Natural killer cell (primary cell): ENCODE measurements at places on chromosomes 6 and 20. TPM values are rescaled to one million over a fixed set of nuclear protein-coding genes. Genes with fewer than 3 reads are reported as not detected.

DNA sequence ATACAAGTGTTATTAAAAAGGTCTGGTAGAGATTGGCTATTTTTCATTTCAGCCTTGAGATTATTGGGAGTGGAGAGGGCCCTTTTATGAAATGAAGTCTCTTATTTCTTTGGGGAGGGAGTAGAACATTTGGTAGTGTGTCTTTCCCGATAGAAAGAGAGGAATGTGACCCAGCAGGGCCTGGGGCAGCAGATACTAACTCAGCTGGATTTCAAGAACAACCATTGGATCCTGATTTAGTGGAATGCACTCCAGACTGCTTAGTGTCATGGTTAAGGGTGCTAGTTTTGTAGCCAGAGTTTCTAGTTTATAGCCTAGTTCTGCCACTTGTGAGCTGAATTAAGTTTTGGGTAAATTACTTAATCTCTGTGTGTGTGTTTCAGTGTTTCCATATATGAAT, 18.4 kb upstream of the FLRT3 start:
- DNase-seq, result no peak

DNA sequence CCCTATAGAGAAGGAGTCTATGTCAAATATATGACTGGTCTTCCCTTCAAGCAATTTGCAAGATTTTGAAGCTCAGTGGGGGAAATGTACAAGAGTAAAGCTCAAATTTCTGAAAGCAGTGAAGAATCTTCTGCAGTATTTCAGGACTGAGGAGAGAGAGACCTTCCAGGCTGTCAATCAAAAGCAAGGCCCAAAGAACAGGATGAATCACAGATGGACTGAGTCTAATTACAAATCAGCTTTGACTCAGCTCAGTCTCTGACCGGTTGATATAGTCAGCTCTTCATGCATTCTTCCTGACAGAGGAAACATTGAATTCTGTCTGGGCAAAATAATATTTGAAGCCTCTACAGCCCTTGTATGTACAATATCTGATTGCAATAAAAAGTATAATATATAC, 7.7 kb upstream of the HTR1B start:
- no peak for DNase-seq

Gene HMGN4
- total RNA-seq, result 55.7 TPM

Gene L3MBTL1
- total RNA-seq, result 17.0 TPM

- DNase-seq, result no peak
These were observed 10.7 kb downstream of the HLA-A start for GRCh38 chr6:29953001-29953441.

Gene BPIFB4
- not detected for total RNA-seq

DNA sequence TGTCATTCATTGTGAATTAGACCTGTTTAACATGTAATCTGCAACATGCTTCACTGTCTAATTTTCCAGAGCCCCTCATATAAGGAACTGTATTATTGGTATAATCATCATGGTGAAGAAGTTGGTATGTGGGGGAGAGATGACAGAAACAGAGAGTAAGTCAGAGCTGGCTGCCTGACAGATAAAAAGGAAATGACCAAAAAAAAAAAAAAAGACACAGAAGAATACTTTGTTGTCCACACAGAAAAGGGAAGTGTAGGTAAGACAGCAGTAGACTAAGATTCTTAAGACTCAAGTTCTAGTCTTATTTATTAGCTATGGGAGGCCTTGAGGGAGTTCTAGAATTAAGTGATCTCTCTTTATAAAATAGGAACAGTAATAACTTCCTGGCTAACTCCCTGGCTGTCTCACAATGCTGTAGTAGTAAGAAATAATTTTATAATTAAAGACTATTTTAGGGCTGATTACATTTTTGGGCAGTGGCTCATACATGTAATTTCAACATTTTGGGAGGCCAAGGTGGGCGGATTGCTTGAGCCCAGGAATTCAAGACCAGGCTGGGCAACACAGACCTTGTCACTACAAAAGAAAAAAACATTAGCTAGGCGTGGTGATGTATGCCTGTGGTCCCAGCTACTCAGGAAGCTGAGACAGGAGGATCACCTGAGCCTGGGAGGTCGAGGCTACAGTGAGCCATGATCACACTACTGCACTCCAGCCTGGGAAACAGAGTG, 102.5 kb downstream of the PRL start:
- DNase-seq, result no peak

DNA sequence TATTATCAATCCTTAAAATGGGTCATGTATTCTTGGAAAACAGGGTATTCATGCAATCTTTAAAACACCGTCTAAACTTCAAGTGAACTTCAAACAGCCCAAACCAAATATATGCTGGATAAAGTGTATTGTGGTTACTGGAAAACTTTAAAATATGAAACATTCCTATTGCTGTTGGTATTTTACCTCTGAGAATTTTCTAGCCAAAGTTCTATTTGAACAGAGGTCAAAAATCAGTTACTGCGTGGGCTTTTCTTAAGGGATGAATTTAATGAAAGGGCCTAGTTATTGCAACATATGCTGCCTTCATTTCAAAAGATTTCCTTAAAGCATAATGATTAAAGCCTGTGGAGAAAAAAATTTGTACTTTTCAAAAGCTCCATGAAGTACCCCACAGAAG, 436.0 kb downstream of the PLCB1 start:
- DNase-seq, result no peak

GRCh38 chr6:73867411-73867810, 171.4 kb downstream of the CD109 start:
- no peak for DNase-seq

GRCh38 chr6:144250276-144250675, 34.9 kb upstream of the UTRN start:
- DNase-seq, result no peak

GRCh38 chr20:47421076-47421475, 64.6 kb upstream of the ZMYND8 start:
- DNase-seq, result no peak

Gene FOXA2
- total RNA-seq, result not detected

DNA sequence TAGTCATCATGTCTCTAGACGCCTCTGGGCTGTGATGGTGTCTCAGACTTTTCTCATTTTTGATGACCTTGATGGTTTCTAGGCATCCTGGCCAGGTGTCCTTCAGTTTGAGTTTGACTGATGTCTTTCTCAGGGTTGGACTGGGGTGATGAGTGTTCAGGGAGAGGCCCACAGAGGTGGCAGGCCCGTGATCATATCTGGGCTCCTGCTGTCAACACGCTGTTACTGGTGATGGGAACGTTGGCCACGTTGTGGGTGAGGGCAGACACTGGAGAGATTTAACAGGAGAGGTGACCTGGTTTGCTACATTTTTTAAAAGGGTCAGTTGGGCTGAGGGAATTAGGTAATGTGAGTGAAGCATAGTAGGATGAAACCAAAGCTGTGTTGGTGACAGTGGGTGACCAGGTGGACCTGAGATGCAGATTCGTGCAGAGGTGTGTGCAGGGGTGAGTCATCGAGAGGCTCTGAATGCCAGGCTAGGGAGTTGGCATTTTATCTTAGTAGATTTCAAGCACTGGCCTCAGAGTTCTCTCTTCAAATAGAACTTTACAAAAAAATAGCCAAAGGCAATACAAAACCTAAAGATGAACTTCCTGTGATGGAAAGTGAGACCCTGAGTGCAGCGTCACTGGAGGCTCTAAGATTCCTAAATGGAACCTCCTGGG, 174.1 kb downstream of the CDH26 start:
- no peak for DNase-seq

GRCh38 chr20:57224641-57225138, 41.8 kb downstream of the BMP7 start:
- no peak for DNase-seq

DNA sequence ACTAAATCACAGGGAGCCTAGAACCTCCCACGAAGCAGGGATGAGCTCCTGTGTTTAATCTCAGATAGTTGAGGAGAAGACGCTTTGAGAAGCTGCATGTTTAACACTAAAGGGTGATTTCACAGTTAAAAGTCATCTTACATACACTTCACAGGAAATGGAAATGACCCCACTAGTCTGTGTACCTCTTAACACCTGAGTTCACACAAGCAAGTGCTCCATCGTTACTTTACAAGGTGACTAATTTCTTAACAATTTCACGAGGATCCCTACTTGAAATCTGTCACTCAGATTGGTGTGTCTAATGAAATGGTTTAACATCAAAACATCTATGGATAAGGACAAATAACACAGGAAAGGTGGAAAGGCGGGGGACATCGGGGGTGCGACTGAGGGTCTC, 93.8 kb upstream of the RPS6KA2 start:
- DNase-seq, result no peak

DNA sequence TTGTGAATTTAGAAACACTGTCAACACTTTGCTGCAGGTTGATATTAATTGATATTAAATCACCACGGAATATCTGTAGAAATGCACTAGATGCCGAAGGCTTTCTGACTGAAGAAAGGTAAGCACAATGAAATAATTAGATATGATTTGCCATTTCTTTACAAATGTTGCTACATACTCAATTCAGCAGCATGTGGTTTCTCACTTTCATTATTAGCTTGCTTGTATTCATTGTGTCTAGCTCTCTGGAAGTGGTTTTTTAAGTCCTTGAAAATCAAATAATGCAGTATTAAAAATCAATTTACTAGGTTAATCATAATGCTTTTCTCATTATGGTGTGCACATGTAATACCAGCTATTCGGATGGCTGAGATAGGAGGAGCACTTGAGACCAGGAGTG, 231.3 kb upstream of the MARCKS start:
- no peak for DNase-seq

DNA sequence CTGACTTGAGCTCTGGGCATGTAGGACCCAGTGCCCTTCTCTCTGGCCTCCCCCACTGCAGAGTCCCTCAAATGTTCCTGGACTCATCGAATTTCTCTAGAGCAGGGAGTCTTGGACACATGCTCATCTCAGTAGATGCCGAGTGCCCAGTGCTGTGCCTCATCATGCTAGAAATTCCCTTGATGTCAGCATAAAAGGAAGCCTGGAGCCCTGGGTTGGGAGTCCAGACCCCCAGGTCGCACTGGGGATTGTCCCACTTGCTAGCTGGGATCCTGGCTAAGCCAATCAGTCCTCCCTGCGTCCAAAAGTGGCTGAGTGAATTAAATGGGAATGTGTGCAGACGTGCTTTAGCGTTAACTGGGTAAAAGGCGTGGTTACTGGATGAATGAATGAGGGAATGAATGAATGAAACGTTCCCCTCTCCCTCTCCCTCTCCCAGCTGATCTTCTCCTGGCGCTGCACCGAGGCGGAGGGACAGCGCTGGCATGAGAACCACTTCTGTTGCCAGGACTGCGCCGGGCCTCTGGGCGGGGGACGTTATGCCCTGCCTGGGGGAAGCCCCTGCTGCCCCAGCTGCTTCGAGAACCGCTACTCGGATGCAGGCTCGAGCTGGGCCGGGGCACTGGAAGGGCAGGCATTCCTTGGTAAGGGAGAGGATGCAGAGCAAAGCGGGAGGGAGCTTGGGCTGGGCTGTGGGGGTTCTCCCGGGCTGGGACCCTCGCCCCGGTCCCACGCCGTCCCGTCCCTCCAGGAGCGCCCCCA, 1.6 kb upstream of the TOMM6 start:
- DNase-seq, result no peak

GRCh38 chr6:35573495-35574110, 60.9 kb upstream of the TULP1 start:
- DNase-seq, result no peak

Gene OPN5
- total RNA-seq, result not detected

DNA sequence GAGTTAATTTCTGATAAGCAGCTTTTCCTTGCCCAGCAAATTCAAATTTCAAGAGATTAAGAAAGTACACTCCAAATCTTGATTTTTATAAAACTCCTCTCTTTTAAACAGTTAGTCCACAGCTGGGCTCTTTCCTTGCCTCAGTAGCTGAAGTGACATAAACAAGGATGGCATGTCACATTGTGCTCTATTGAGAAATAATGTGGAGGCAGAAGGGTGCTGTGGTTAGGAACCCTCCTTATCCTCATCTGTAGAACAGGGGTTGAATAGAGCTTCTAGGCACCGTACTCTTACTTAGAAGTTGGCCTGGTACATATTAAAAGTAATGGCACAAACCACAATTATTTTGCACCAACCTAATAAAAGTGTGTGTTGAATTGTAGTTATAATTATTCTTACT, 70.3 kb downstream of the RSPO3 start:
- no peak for DNase-seq

DNA sequence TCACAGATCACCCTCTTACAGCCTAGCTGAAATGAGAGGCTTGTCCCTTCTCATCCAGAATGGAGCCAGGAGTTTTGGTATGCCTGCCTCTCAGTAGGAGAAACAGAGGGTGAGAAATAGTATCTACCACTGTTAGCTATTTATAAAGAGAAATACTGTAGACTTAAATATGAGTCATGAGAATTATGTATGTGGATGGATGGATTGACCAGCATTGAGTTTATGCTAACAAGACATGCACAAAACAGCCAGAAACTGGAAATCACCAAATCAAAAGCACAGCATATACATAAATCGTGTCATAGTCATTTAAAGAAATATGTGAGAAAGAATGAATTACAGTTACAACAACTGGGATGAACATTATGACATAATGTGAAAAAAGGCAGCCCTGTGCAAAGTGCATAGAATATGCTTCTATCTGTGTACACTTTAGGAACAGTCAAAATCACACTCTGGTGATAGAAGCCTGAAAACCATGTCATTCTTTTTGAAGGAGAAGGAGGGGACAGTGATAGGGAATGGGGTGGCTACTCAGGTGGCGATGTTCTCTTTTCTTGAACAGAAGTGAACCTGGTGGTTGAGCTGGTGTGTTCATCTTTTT, 79.8 kb upstream of the KIF25 start:
- DNase-seq, result no peak

GRCh38 chr6:151689499-151690201, 117.8 kb upstream of the ESR1 start:
- no peak for DNase-seq
